ENCODE measurements at places on chromosomes 1 and 21. TPM values are rescaled to one million over a fixed set of nuclear protein-coding genes. Genes with fewer than 3 reads are reported as not detected.

The NCAM2 gene
- total RNA-seq: 82.8 TPM

The SH2D1B gene
- total RNA-seq: not detected

- DNase-seq: peak; percentile 70
These were observed 17.8 kb upstream of the POU3F1 start for GRCh38 chr1:38064197-38064903.

DNA sequence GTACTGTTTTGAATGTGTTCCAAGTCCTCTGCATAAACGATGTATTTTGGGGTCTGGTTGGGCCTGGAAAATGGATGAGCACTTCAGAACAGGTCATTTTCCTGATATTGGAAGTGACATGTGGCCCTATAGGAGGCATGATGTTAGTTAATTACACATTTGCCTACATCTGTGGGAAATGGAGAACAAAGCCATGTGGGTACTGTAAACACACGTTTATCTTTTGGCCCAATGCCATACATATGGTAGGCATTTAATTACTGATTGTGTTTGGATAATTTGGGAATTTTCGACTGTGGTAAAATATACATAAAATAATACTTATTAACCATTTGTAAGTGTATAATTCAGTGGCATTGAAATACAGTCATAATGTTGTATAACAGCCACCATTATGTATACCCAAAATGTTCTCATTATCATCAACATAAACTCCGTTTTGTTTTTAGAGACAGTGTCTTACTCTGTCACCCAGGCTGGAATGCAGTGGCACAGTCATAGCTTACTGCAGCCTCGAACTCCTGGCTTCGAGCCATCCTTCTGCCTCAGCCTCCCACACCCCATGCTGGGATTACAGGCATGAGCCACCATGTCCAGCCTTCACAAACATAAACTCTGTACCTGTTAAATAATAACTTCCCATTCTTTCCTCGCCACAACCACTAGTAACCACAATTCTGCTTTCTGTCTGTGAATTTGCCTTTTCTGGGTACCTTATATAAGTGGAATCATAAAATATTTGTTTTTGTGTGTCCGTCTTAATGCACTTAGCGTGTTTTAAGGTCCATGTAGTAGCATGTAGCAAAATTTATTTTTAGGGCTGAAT, 11.9 kb upstream of the RNPEP start:
- DNase-seq: no peak

GRCh38 chr1:167648252-167648849, 18.3 kb downstream of the RCSD1 start:
- DNase-seq: no peak

- no peak for DNase-seq
These were observed 4.2 kb downstream of the SLAMF7 start for GRCh38 chr1:160743266-160743665.

DNA sequence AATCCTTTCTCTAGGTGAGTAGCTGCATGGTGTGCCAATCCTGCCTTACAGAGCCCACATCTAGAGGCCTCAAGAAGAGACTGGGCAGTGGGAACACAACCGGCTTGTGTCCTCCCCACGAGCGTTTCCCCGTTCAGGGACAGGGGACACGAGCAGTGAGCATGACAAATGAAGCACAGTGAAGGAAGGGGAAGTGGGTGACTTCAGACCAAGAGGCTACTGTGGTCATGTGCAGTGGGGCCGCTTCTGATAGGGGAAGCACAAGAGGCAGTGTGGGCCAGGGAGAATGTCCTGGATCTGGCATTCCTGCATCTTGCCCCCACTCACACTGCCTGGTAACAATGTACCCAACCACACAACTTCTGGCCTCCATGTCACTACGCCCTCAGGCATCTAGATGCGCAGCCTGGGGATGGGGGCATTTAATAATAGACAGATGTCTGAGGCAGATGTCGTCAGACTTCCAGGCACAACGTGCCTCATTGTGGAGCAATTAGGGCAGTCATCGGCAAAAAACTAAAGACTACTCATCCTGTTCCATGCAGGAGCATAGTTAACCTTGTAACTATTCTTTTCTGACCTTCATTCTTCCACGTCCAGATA, 155.6 kb upstream of the NBPF11 start:
- no peak for DNase-seq

- no peak for DNase-seq
These were observed 8.0 kb downstream of the RCSD1 start for GRCh38 chr1:167638064-167638463.

- no peak for DNase-seq
These were observed 14.6 kb downstream of the NFASC start for GRCh38 chr1:204885288-204885711.
